Transverse colon (tissue), 4 donors: ENCODE measurements at places on chromosomes 4 and X. TPM values are rescaled to one million over a fixed set of nuclear protein-coding genes. Genes with fewer than 3 reads are reported as not detected.

- DNase-seq, result no peak
These were observed 132.2 kb upstream of the AGA start for GRCh38 chr4:177574446-177574845.

DNA sequence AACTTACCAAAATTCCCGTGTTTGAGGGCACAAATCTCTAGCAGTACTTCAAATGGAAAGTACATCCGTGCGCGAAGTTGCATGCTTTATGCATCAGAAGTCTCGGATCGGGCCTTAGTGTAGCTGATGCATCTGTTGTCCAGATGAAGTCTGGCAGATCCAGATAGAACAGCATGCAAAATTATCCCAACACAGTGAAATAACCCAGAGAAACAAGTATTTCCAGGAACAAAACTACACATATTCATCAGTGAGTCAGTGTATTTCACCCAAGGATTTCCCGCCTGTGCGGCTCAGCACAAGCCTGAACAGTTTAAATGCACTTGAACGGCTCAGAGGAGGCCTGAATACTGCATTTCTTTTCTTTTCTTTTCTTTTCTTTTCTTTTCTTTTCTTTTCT is 27.4 kb upstream of the CLDN24 start:
- DNase-seq, result no peak

LRIT3 gene
- not detected for total RNA-seq

ZFP92 gene
- 1.9 TPM for total RNA-seq

GRCh38 chr4:8871417-8872401 is at the start of gene HMX1:
Gene HMX1 (minus strand): TSS chr4:8871839. CDS start chr4:8871614, 225 bp downstream.
- no peak for DNase-seq

DNA sequence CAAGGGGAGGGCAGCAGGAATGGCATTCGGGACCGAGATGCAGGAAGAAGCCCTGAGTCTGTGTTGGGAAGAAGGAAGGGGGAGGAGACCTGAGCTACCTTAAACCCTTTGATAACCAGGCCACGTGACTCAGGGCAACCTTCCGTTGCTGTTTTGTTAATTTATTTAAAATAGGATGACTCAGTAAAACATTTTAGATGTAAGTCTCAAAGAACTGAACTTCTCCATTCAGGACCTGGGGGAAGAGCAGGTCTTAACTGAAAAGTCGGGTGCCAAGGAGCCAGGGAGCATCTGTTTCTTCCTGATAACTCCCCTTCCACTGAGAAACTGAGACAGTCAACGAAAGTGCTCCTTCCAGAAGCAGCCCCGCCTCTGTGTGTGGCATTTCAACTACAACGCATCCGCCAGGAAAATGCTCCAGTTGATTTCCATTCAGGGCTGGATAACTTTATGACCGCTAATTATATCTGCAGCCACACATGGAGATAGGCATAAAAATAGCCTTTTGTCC is 88.0 kb downstream of the IRF2 start:
- DNase-seq, result peak; percentile 82

CXCL13 gene
- total RNA-seq, result not detected

DNA sequence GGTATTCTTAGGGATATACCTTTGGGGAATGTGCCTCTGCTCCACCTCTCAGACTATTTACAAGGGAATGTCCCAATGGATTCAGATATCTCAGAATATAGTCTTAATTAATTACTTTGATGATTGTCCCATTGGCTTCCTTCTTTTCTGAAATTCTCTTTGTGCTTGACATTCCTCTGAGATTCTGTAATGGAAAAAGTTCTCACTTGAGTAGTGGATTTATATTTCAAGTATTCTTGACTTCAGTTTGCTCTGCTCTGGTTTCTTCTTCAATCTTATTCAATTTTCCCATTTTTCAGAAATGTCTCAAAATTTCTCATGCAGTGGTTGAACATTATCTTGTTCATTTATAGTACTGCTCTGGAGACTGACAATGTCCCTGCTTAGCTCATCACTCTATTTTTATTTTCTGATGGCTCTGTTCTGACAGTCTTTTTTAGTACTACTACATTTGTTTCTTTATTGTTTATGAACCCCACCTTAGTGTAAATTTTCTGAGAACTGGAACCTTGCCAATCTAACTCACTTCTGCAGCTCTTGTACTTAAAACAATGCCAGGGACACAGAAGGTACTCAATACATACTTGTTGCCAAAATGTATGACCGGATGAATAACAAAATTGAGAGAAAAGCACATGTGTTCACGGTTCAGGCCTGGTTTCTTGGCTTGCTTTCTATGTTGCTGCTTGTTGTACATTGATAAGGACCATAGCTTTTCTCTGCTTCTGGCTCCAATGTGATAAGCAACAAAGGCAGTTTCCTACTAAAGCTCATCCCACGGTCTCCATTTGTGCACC is 471.7 kb downstream of the GASK1B start:
- no peak for DNase-seq
